ENCODE measurements at places on chromosomes 4 and X.
A peak's percentile ranks its signal among the peaks of the same experiment; 100 is the strongest.

DNA sequence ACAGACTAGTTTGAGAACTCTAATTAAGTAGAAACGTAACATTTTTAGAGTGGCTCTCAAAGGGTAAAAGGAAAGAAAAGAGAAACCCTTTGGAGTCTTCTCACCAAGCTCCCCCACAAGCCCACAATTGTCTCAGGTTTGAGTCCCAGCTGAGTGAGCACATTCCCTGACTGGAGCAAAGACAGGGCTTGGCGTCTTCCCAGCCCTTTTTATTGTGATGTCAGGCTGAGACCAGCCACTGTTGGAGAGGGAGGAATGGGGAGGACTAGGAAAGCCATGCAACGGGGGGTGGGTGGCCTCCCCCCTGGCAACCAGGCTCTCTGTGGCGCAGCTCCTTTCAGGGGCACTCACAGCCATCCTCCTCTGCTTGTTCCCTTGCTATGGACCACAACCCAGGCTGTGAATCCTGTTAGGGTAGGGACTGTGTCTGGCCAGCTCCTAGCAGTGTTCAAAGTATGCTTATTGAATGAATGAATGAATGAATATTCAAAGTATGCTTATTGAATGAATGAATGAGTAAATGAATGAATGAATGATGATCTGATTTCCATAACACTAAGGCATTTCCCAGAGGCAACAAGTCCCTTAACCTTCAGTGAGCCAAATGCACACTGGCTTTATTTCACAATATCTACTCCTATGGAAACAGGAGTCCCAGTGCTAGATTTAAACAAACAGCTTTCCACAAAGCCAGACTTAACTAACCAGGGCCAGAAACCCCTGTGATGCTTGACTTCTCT, 413.3 kb downstream of the MID1IP1 start:
- DNase-seq = no peak

GRCh38 chrX:150771116-150771515, 77.9 kb downstream of the MTMR1 start:
- DNase-seq = no peak

DNA sequence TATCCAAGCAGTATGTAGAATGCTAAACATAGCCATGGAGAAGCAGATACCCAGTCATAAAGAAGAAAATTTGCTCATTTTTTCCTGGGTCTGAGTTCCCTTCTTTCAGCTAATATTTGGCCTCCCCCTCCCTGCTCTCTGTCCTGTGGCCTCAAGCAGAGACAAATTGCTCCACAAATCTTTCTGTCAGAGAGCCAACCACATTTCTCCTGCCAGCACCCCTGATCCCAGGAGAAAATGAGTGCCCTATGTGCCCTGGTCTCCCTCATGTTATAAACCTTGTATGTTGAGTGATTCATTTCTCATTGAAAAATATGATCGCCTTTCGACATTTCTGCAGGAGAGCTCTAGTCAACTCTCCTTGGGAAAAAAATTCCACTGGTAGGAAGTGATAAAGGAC, 82.0 kb downstream of the TMEM156 start:
- DNase-seq = no peak

GRCh38 chr4:4659871-4660651, 118.2 kb upstream of the STX18 start:
- DNase-seq = no peak

- no peak for DNase-seq
Measured at GRCh38 chr4:43341741-43342140, 449.2 kb downstream of the GRXCR1 start.

GRCh38 chrX:40285876-40286275, 188.1 kb upstream of the BCOR start:
- DNase-seq = no peak

GRCh38 chr4:170884969-170885570, 795.3 kb upstream of the AADAT start:
- no peak for DNase-seq

GRCh38 chrX:55220119-55220794, at the start of gene PAGE5:
Gene PAGE5, plus strand, starts transcription at chrX:55220346. Its CDS starts 1,037 bp downstream, at chrX:55221383.
- no peak for DNase-seq

DNA sequence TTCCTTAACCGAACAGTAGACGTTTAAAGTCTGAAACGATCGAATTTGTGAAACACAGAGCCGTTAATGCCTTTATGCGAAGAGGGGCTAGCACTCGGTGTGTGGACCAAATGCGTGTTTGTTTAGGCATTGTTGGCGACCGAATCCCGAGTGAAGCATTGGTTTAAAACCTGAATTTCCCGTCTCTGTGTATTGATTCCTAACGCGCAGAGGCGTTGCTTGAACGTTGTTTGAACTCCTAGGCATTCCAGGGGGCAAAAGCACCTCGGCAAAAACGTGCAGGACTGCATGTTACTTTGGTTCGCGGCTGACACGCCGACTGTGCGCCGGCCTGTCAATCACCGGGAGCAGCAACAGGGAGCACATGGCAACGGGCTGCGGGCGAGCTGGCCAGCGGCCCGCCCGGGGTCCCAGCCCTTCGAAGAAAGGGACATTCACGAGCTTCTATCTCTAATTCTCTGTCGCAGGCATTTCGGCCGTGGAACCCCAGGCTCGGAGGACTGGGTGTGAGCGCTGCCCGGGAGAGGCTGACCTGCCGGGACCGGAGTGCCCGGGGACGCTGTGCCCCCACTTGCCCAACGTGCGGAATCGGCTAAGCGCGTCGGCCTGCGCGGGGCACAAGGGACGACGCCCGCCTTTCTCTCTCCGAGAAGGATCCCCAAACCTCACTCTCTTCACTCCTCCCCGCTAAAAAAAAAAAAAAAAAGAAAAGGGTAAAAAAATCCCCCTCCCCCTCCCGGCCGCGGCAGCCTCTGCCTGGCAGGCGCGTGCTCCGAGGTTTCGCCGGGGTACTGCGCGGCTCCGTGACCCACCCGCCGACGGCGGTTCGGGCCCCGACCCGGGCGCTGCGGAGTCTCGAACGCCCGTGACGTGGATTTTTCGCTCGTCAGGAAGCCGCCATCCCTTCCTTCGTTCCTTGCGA, 810 bp downstream of the SPRY1 start:
- peak; percentile 40 for DNase-seq

GRCh38 chr4:68904786-68905185, 46.8 kb downstream of the UGT2A3 start:
- DNase-seq = no peak

DNA sequence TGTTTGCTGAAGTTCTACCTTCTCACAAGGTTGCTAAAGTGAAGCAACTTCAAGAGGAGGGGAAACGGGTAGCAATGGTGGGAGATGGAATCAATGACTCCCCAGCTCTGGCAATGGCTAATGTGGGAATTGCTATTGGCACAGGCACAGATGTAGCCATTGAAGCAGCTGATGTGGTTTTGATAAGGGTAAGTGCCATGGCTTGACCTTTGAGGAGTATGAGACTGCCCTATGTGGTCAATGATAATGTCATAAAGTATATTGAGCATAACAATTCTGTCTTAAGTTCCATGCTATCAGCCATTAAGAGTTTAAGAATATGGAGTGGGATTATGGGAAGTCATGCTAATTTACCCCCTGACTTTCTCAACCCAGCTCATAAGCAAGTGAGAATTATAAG, 61.4 kb upstream of the PGK1 start:
- no peak for DNase-seq

GRCh38 chr4:127732623-127733328, 2.6 kb downstream of the SLC25A31 start:
- no peak for DNase-seq

GRCh38 chrX:152024710-152025109, 50.2 kb upstream of the GABRE start:
- DNase-seq = no peak

GRCh38 chr4:101019313-101019712, 328.0 kb downstream of the PPP3CA start:
- no peak for DNase-seq

- no peak for DNase-seq
Measured at GRCh38 chr4:143256456-143256855, 71.7 kb downstream of the USP38 start.

- peak; percentile 88 for DNase-seq
Measured at GRCh38 chrX:123764967-123765871, 32.4 kb upstream of the THOC2 start.

DNA sequence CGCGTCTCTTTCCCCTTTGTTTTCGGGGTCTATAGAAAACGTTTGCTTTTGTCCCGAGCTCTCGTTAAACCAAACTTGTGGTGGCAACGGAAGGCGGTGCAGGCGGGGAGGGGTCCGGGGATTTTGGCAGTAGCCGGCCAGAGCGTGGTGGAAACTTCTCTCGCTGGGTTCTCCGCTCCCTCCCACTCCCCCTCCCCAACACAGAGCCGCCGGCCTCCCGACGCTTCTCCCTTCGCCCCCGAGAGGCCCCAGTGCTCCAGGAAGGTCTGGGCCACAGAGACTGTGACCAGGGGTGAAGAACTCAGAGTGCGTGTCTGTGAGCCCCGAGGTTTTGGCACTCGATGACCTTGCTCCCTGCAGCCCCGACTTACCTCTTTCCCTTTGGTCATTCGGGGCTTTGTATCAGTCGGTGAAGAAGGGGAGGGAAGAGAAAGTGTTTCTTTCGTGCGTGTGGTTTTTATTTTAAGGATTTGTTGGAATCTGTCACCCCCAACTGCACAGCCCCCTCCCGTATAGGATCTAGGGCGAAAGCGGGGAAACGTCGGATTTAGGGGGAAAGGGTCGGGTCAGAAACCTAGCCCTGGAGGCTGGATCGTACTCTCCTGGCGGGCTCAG, 9.0 kb upstream of the BCOR start:
- DNase-seq = no peak

GRCh38 chr4:87913896-87914295, 61.6 kb upstream of the SPP1 start:
- DNase-seq = no peak

DNA sequence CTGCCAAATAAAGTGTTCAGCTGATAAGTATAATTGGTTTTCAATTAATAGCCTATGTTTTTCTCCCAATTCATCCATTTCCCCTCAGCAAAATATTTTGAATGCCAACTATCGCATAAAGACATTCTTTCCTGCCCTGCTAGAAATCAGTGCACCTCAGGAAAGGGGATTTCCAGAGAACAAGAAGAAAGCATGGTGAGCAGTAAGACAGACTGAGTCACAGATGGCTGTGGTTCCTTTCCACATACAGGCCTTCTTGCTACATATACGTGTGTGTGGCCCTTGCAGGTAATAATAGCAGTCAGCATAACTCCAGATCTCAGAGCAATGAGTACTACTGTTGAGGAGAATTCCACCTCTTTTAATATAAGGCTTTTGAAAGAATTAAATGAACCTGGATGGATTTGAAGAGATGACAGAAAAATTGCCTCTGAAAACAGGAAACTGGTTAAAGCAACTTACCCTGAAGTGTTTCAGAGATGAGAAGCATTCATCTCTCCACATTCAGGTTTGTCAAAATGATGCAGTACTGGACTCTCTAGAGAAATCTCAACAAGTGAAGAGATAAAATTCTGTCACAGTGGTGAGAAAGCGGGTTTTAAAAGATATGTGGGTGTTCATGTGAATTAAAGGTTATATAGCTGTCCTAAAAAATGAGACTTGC, 13.6 kb downstream of the GASK1B start:
- no peak for DNase-seq

GRCh38 chr4:112312610-112313239, 15.6 kb downstream of the ALPK1 start:
- DNase-seq = no peak

DNA sequence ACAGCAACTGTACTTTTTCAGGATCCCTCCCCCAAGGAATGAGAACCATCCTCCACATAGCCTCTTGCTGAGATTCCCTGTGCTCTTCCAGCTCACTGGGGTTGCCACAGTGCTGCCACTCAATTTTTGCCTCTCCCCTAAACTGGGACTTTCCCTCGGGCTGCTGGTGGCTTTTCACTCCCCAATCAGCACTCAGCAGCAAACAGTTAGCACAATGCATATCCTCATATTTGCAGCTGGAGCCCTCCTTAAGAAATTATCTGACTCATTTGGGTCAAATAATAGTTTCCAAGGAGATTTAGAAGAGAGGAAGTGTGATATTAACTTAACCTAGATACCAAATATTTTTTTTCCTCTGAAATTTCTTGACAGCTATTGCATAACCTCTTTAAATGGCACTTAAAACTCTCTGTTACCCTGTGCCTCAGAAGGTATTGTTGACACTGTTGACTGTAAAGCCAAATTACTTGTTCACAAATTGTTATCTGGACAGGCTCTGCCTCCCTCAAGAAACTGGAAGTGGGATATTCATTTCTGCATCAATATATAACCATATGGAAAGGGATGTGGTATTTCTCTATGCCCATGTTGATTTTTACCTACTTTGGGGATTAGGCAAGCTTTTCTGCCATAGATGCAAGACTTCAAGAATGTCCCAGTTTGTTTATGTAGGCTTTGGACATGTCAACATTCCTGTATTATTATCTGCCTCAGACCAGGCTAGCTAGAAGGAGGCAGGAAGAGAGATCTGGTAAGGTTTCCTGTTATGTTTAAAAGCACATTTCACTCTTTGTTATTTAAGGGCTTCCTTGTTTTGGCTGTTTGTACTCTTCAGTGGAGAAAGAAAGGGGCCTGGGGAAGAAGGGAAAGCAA, 58.0 kb downstream of the SEPTIN11 start:
- peak; percentile 47 for DNase-seq

DNA sequence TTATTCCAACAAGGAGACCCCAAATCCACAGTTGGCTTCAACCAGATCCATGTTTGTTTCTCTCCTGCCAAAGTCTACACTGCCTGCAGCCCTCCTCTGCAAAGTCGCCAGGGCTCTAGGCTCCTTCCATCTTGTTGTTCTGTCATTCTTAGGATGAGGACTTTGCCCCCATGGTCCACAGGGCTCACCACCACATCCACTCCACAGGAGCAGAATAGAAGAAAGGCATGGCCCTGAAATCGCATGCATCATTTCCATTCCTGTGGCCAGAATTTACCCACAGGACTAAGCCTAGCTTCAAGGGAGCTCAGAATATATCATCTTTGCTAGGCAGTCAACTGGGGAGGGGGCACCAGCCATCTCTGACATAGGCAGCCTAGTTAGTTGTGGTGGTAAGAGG, 254.7 kb downstream of the FBXW7 start:
- DNase-seq = no peak

DNA sequence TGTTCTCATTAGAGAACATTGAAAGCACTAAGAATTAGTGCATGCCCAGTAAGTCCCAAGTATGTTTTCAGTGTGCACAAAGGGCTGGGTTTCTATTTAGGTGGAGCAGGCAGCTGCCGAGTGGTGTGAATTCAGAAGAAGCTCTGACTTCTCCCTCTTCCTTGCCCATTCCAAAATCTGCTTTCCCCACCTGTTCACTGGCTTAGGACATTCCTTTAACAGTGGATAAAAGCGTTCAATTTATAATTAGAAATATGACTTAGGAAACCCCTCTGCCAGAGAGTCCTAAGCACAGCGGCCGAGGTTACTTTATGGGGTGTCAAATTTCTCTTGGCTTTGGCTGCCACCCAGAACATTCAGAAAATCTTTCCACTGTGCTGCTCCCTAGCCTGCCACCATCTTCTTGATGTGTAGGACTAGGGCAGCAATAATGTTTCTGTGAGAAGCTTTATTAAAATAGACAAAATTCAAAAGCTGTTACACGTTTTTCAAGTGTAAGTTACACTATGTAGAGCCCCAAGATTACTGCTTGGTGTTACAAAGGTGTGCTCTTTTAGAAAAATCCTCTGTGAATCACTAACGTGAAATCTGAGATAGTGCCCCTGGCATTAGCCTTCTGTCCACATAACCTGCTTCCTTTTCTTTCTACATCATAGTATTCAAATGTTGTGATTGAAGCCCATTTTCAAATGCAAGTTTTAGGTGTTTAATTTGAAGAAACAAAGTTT, 191.6 kb upstream of the ANKRD50 start:
- peak; percentile 27 for DNase-seq
